Choroid plexus epithelial cell (primary cell): ENCODE measurements at places on chromosomes 1 and 21.
A peak's percentile ranks its signal among the peaks of the same experiment; 100 is the strongest.

DNA sequence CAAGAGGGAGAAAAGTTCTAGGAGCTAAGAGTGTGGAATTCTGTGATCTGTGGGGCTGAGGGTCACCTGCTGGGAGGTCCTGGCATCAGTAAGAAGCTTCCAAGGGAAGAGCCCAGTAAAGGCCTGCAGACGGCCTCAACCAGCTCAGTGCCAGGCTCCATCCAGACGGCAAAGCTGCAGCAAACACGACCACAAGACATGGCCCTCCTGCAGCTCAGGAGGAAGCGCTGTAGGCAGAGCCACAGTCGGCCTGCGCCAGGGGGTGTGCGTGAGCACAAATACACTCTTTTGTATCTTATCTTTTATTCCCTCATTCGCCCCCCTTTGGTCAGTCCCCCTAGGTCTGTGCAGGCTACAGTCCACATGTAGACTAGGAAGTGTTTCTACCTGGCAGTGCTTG is 13.4 kb downstream of the C1orf174 start:
- no peak for DNase-seq

DNA sequence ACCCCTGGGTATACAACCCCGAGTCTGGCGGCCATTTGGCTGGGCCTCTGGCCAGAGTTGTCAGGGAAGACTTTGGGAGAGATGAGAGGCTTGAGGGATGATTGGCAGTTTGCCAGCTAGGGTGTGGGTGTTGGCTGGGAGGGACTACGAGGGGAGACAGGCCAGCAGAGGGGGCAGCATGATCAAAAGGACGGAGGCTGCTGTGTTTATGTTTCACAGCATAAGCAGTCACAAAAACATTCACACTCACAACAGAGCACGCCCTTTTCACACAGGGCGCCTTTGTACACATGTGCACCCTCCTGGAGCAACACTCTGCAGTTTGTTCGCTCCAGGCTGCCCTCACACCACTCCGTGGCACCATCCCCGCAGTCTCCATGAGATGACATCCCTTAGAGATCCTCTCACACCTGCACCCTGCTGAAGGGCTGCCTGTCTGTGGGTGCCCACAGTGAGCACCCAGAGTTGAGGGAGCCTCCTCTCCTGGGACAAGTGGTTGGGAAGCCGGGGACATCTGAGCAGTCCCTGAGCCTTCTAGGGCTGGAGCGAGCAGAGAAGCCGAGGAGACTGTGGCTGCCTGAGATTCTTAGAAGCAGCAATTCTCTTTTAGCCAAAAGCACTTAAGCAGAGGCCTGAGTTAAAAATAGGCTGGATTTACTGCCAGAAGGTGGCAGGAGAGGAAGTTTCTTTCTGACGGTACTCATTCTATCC is 15.4 kb downstream of the EFNA3 start:
- peak; percentile 76 for DNase-seq

- DNase-seq = peak; percentile 82
Measured at GRCh38 chr1:42282867-42283583, 52.0 kb downstream of the FOXJ3 start.

GRCh38 chr21:45478115-45478801 is 64.0 kb downstream of the SLC19A1 start:
- DNase-seq = peak; percentile 77

GRCh38 chr1:197285526-197286205 is 17.6 kb downstream of the CRB1 start:
- DNase-seq = no peak

- peak; percentile 38 for DNase-seq
Measured at GRCh38 chr1:77281491-77282186, at the start of gene AK5. AK5 (plus strand) TSS chr1:77282019; CDS start chr1:77282314, 295 bp downstream.

GRCh38 chr1:162757476-162757875 is 33.0 kb upstream of the HSD17B7 start:
- DNase-seq = no peak
